AG08395 (cell line): ENCODE measurements at places on chromosomes 4 and X.

- DNase-seq = no peak
Measured at GRCh38 chr4:20299515-20299914, 47.8 kb downstream of the SLIT2 start.

- DNase-seq = no peak
Measured at GRCh38 chrX:118353081-118353850, 7.4 kb downstream of the WDR44 start.

- DNase-seq = no peak
Measured at GRCh38 chr4:122784261-122784660, 42.4 kb upstream of the FGF2 start.

- DNase-seq = no peak
Measured at GRCh38 chr4:169802873-169803272, 45.1 kb upstream of the HPF1 start.

DNA sequence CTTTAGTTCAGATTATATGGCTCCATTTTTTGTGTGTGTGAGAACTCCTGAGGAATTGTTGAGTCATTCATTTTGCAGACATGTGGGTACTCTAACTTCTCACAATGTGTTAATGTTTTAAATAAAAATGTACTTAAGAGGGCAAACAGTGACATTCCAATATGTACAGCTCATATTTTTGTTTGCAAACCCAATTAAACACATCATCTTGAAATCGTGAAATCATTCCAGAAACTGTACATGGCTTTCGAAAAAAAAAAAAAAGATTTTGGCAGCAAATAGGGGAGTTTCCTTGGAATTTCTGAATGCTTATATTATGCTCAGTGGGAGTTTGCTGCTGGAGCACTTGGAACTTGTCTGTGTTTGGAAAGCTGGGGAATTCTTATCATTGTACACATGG is 85.0 kb downstream of the HPGD start:
- peak; percentile 18 for DNase-seq

- DNase-seq = no peak
Measured at GRCh38 chr4:186915816-186916215, 192.2 kb upstream of the FAT1 start.

- no peak for DNase-seq
Measured at GRCh38 chr4:107008115-107008514, 28.0 kb downstream of the DKK2 start.

- DNase-seq = peak; percentile 58
Measured at GRCh38 chrX:131792789-131793462, 230.2 kb upstream of the STK26 start.

GRCh38 chr4:7755561-7755960 is 184.1 kb downstream of the AFAP1 start:
- no peak for DNase-seq

GRCh38 chrX:79080141-79080540 is 64.3 kb upstream of the GPR174 start:
- DNase-seq = no peak

DNA sequence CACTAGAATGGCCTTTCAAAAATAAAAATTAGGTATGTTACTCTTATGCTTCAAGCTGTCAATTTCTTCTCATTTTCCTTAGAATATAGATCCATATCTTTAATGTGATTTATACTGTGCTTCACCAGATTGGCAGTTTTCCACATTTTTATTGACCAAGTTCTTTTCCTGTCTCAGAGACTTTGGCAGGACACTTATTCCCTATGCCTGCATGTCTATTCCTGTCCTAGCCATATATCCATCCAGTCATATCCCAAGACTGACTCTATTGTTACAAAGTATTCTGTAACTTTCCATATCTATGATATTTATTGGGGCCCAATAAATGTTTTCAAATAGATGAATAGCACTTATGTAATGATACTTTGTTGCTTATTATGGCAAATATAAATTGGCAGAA is 450.7 kb downstream of the GASK1B start:
- no peak for DNase-seq

DNA sequence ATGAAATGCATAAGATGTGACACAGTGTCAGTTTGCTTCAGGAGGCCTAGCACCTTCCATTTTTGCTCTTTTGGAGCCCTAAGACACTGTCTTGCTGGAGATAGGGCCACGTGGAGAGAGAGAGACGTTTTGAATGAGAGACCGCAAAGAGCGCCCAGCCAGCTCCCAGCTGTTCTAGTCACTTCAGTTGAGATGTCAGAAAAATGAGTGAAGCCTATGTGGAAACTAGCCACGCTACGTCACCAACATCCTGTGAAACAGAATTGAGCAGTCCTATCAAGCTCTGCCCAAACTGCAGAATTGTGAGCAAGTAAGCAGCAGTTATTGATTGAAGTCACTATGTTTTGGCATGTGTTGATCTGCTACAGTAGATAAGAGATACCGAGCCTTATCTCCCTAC is 13.1 kb downstream of the GPR82 start:
- DNase-seq = no peak

- no peak for DNase-seq
Measured at GRCh38 chr4:12562476-12563140, 921.5 kb downstream of the RAB28 start.

- peak; percentile 42 for DNase-seq
Measured at GRCh38 chr4:176799653-176800052, 6.9 kb upstream of the VEGFC start.

GRCh38 chr4:6221851-6222760 is 21.8 kb upstream of the JAKMIP1 start:
- no peak for DNase-seq

- DNase-seq = no peak
Measured at GRCh38 chr4:3730422-3731190, 35.6 kb upstream of the ADRA2C start.

GRCh38 chrX:41607264-41607832 is 81.4 kb upstream of the GPR34 start:
- DNase-seq = no peak

- peak; percentile 90 for DNase-seq
Measured at GRCh38 chr4:184343502-184344177, 126.0 kb upstream of the ENPP6 start.

DNA sequence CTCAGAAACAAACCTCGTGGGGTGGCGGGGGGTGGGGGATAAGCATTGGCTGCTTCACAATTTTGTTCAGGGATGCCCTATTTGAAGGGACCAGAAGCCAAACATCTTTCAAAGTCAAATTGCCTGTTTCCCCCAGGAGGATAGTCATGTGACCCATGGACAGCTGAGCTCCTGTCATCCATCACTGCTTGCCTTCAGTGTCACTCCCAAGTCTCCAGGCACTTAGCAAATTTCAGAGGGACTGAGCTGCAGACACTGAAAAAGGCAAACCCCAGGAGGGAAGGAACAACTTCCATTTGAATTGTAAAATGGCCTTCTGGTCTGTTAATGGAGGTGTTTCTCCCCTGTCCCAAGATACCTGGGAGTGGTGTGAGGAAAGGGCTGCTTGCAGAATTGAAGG is 73.4 kb downstream of the FRMPD3 start:
- DNase-seq = no peak

DNA sequence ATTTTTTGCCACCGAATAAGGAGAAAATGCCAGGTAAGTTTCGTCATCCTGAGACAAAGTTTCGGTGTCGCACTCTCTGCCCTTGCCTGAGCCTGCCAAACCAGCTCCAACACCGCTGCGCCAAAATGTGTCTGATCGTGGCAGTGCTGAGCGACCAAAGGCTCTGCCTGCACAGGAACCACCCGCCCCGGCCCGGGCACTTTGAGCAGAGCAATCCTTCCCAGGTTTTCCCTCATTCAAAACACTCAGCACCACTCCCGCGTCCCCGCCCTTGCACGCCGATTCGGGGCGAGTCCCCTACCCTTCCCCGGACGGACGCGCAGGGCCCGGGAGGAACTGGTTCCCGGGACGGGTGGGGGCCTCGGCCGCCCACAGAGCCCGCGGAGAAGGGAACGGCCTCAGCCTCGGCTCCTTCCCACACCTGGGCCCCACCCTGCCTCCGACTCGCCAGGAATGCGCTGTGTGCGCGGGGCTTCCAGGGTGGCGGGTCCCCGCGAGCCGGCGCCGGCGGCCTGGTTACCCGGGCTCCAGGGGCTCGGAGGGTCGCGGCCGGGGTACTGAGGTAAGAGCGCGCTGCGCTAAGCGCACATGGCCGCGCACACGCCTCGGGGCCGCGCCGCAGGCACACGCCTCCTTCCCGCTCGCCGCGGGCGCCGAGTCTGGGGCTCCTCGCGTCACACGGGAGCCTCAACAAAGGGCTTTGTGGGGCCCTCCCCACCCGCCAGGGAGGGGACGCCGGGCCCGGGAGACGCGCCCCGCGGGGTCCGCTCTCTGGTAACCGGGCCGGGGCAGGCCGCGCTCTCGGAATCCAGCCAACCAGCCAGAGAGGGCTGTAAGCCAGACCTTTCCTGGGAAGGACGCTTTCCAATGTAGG is at the start of gene C4orf36:
TSS of gene C4orf36 (minus strand) at position 661 of the 874 bp plus-strand sequence. CDS start 902 bp downstream, outside the sequence.
- peak; percentile 49 for DNase-seq

DNA sequence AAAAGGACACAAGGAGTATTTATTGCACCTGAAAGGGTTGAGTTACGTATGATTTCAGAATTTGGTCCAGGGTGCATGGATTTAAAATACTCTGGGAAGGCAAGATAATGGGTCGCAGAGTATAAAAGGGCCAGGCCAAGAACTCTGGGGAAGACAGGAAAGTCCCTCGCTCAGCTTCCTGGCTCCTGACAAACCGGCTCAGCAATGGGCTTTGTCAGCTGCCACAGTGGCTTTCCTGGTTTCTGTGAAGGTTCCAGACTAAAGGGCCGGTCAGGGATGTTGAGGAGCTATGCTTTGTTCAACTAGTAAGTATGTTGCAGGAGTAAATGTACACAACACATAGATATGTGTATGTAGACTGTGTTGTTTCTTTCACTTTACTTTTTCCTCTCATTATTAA is 154.4 kb upstream of the ETNPPL start:
- no peak for DNase-seq

DNA sequence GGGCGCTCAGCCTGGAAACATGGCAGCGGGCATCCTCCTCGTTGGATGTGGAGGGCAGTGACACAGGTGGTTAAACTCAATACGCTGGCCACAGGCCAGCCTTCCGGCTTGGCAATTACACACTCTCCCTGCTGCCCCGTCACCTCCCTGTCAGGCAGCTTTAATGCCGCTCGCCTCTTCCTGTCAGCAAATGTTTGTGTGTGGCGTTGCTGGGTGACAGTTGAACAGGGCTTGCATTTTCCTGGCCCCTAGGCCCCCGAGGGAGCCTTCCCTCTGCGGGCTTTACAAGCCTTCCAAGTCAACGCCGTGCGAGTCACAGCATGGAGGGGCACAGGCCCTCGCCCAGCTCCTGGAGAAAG is 620.0 kb downstream of the BCOR start:
- DNase-seq = peak; percentile 40

DNA sequence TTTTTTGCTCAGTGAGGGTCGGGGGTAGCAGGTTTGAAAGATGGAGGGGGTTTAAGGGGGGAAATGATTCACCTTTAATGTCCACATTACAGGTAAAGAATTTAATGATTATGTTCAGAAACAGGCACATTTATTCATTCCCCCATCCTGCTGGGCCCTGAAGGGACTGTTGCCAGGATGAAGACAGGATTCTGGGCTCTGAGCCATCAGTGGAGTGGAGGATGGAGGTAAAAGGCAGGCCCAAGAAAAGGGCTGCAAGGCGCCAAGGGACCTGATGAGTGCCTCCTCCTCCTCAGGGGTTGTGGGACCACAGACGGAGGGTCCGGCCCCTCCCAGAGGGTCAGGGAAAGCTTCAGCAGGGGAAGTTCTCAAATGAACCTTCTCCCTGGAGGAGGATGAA is 40.4 kb upstream of the PROM1 start:
- no peak for DNase-seq

DNA sequence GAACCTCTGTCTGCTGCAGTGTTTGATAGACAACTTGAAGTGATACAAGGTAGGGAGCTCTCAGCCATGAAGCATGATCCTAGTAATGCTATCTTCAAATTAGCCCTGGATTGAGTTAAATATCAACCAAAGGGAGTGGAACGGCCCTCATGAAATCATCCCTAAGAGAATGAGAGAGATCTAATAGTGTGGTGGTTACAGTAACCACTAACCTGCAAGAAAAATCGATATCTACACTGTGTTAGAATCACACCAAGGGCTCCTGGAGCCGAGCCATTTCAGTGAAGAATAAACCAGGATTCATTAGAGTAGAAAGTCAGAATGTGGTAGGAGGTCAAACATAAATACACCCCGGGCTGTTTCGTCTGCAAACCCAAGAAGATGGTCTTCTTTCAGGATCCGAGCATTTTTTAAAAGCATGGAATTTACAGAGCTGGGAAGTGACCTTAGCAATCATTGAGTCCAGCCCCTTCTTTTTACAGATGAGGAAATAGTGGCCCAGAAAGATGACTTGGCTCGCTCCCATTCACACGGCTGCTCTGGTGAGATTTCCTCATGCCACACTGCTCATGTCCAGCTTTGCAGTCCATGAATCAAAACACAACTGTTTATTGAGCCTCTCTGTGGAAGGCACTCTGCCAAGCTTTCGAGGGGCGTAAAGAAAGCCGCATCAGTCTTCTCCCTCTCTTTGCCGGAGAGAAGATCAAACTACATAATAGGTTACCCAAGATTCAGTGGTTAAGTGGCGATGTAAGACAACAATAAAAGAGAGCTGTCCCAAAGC is 5.5 kb upstream of the DCTD start:
- DNase-seq = no peak

GRCh38 chrX:134480061-134480460 is 20.1 kb downstream of the HPRT1 start:
- no peak for DNase-seq

GRCh38 chrX:42485601-42486000 is 292.4 kb downstream of the PPP1R2C start:
- DNase-seq = no peak

DNA sequence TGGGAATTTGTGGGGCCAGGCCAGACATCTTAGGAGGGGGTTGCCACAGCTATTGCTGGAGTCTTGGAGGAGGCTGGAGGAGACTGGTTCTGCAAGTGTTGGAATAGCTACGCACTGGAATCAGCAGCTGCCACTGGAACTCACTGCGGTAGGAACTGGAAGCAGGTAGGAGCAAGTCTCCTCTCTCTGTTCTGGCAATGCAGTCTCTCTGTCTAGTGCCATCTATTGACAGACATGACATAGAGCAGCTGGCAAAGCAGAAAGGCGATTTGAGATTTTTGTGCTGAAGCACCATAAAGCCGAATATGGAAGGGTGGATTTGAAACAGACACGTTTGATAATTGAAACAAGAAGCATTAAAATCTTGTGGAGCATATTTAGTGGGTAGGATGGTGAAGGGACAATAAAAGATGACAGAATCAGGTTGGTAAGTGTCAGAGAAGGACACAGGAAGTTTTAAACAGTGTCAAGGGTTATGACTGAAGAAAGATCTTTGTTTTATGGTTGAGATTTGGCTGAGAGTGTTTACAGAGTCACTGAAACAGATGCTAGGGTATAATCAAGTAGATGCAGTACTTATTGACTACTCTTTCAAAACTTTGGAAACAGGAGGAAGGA is 23.5 kb upstream of the SYNPO2 start:
- DNase-seq = peak; percentile 59

DNA sequence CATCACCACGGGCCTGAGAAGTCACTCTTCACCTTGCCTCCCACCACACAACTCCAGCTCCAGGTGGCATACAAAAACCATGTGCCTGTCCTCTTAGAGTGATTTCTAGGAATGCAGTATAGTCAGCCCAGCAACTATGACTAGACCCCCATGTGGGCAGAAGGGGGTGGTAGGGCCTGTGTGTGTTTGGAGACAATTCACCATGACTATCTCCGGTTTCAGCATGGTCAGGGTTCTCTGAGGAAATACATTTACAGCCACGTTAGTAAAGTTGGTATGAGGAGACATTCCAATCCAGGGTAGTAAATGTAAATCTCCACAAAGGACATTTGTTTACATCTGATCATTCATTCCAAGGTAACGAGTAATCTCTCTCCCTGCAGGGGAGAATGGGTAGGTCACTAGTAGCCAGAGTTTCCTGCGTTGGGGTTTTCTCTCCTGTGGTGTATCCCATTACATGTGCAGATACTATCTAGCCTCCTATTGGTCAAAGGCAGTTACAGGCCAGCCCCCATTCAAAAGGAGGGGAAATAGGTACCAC is 4.2 kb upstream of the MTMR1 start:
- peak; percentile 65 for DNase-seq
